NCI-H2081 treated with DMSO at 0.1 percent for 48 hours (cell line): ENCODE measurements at places on chromosomes 12 and 14.

DNA sequence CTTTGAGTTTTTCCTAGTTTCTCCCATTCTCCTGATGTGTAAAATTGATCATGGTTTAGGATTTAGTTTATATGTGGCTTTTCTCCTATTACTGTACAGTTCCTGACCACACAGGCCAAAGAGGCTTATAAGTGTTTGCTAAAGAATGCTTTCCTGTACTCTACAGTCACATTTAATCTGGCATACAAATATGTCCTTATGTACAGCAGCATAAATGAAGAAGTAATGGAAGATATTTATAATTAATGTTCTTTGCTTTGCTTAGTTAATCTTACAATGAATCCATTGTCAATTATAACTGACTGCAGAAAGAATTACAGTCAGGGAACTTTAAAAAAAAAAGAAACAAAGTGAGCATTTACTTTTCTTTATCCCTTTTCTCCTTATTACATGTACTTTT is 293.9 kb downstream of the KCNC2 start:
- no peak for DNase-seq

DNA sequence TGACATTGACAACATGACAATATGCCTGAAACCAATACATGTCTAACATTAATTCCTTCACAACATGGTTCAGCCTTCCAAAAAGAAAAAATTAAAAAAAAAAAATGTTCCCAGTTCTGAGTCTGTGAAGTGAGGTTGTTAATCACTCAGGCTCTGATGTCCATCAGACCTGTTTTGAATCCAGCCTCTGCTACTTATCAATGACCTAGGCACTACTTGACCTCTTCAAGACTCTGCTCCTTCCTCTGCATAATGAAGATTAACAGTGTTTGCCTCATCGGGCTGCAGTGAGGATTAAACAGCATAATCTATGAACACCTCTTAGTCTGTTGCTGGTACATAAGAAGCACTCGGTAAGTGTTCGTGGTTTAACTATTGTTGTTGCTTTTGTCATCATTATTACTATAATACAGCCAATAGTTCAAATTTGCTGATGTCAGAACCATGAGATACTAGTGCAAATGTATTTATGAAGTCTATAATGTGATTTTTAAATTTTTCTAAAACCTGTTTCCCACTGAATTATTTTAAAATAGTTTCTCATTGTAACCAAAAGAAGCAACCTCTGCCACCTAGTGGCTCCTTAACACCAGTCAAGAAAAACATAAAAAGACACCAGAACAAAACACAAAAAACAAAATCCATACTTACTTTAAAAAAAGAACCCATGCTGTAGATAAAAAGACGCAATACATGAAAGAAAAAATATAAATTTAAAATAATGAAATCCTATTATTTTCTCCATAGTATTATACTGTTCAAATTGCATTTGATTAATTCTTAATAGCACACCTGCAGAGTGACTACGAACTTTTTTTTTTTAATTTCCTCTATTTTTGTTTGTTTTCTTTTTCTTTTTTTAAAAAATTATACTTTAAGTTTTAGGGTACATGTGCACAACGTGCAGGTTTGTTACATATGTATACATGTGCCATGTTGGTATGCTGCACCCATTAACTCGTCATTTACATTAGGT is 20.3 kb upstream of the TMX1 start:
- DNase-seq, result no peak

DNA sequence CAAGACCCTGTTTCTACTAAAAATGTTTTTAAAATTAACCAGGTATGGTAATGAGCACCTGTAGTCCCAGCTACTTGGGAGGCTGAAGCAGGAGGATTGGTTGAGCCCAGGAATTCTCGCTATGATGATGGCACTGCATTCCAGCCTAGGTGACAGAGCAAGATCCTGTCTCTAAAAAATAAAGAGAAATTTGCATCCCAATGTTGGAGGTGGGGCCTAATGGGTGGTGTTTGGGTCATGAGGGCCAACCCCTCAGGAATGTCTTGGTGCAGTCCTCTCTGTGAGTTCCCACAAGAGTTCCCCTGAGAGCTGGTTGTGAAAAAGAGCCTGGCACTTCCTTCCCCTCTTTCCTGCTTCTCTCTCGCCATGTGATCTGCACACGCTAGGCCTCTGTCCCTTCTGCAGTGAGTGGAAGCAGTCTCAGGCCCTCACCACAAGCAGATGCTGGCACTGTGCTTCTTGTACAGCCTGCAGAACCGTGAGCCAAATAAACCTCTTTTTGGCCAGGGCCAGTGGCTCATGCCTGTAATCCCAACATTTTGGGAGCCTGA is 11.3 kb downstream of the ACOT6 start:
- no peak for DNase-seq

GRCh38 chr14:55313480-55313879 is 42.3 kb downstream of the FBXO34 start:
- no peak for DNase-seq

DNA sequence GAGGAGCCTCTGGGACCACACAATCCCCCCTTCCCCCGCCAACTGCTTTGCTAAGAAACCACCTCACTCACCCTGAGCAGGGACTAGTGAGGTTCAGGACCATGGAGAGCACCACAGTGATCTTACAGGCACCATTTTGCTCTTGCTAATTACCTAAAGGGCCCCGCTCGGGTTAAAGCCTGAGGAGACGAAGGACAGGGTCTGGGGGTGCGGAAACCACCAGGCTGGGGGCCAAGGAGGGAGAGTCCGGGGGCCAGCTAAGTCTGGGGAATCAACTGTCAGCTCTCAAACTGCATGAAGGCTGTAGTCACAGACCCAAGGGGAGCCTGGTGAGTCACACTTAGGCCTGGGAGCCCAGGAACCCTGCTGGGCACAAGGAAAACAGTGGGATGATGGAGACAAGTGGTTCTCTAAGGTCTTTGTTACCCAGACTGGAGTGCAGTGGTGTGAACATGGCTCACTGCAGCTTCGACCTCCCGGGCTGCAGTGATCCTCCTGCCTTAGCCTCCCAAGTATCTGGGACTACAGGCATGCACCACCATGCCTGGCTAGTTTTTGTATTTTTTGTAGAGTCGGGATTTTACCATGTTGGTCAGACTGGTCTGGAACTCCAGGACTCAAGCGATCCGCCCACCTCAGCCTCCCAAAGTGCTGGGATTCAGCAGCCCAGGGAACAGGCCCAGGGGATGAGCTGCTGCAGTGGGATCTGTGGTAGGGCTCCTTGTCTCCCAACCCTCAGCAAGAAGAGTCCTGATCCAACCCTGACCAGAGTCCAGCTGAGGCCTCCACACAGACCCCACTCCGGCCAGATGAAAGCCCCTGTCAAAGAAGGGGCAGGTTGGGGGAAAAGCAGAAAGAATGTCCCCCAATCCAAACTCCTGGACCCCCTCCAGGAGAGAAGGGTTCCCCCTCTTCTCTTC is 98.8 kb downstream of the CALM1 start:
- no peak for DNase-seq

DNA sequence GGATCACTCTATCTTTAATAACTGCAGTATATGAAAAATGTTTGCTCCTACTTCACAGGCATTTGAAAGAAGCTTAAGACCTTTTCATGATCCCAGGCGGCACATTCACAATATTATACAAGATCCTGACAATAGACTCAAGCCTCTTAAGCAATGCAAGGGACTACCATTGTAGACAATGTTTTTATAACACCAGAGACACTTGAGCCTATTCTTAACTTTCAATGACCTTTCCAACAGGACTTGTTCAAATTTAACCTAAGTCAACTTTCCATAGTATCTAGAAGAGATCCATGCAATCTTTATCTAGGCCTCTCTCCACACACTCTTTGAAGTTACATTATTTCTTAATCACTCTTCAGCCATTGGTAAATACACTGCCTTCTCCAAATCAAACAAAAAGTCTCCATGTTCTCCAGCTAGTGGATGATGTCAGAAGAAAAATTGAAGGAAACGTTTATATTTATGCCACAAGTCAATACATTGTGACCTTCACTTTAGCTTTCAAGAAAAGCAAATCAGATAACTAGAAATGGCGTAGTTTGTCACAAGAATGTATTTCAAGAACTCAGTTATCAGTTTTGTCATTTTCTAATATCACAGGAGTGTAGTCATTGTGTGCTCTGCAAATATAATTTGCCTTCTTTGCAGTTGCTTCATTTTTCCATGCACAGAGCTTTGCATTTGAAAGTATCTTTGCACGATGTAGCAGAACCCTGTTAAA is 41.2 kb downstream of the PHLDA1 start:
- no peak for DNase-seq

- DNase-seq, result no peak
These were observed 31.8 kb upstream of the COX6A1 start for GRCh38 chr12:120406069-120406468.

DNA sequence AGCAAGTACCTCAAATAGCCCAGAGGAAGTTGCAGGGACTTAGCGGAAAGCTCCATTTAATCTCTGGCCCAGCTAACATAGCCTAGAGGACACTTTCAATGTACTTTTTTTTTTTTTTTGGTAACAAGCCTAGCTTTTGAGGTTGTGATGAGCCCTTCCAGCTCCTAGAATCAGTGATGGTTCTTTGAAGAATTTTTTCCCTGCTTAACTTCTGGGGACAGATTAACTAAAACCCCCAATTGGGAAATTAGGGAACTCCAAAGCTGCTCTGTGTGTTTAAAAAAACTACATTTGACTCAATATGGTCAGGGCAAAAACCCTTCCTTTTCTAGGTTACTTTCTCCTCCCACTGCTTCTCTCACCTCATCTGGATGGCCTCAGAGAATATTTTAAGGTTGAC is 23.9 kb upstream of the ITGA5 start:
- no peak for DNase-seq

DNA sequence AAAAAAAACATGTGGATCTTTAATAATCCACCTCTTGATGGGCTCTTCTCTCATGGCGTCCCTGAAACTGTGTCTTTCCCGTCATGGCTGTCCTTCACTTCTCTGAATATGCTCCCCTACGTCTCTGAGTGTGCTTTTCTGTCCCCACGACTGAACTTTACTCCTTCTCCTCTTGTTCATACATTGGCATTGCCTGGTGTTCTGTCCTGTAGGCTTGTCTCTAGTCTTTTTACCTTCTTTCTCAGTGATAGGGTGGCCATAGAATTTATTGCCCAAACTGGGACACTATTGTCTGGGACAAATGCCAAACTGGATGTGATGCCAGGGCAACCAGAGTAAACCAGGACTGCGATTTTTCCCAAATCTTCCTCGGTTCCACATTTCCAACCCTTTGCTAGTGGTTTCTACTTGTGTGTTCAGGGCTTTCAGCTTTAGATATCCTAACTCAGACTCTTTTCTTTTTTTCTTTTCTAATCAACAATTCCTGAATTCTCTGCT is 202.2 kb downstream of the ATP23 start:
- DNase-seq, result no peak

DNA sequence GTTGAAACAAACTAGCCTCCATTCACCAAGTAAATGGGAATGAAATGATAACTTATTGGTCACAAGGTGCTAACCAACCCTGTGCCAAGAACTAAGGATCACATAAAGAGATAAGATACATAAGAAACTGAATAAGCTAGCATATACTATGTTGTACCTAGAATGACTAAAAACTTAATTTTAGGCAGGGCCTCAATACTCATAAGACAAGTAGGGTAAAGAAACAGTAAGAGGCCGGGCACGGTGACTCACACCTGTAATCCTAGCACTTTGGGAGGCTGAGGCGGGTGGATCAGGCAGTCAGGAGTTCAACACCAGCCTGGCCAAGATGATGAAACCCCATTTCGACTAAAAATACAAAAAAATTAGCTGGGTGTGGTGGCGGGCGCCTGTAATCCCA is 17.7 kb downstream of the GDF11 start:
- DNase-seq, result no peak

- DNase-seq, result no peak
These were observed 55.0 kb upstream of the GRIP1 start for GRCh38 chr12:66733839-66734238.

DNA sequence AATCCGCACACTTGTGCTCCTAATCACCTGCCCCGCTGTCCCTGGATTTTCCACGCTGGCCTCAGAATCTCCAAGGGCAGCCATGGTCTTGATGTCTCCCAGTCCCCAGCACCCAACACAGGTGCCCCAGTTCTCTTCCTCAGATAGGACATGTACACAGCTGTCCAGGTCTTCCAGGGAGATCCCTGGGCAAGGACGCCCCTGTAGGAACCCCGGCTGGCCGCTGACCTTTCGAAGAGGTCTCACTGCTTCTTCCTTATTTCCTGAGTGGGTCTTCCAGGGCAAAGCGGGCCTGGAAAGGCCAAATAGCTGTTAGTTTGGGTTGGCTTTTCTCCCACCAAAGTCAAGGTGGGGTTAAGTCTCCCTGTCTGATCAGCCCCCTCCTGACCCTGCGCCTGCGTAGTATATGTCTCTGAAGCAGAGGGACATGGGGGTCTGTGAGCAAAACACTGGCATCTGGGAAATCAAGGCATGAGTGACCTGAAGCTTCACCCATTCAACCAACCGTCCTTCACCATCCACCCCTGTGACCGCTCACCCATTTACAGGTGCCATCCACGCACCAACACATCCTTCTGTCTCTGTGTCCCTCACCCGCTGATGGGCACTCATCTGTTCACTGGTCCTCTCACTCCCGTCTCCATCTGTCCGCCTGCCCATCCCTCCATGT is 4.6 kb downstream of the BEGAIN start:
- DNase-seq, result no peak

DNA sequence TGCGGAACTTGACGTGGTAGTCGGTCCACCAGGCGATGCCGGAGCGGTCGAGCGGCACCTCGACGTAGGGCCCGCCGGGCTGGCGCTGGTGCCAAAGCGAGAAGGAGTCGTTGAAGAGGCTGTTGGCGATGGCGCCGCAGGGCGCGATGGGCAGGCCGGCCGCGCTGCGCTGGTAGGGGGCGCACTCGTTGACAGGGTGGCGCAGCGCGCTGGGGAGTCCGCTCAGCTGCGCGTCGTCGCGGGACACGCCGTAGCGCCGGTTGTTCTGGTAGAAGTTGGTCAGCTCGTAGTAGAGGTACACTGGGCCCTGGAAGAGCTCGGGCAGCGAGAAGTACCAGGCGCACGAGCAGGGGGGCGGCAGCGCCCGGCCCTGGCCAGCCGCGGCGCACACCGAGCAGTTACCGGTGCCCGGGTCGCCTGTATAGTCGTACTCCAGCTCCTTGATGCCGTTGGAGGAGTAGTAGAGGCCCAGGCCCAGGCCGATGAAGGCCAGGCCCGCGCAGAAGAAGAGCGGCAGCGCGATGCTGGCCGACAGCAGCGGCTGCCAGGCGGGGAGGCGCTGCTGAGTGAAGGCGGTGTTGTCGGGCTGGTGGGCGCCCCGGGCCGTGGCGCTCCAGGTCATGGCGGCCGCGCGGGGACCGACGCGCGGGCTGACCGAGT is 482 bp downstream of the TMEM30B start:
- no peak for DNase-seq

DNA sequence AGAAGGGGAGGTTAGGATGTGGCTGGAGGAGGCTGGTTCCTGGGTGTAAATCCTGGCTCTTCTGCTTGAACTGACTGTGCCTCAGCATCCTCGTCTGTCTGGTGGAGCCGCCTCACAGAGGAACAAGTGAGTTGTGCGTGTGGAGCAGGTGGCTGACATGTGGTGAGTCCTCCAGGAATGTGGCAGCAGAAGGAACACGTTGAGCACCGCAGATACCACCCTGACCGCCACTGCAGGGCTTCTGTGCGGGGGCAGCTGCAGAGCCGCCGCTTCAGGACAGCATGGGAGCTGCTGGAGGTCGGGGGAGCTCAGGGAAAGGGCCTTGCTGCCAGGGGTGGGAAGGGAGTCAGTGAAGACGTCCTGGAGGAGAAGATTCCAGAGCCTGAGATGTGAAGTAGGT is 48.9 kb downstream of the TRAF3 start:
- no peak for DNase-seq
